Fibroblast of upper back skin (primary cell): ENCODE measurements at places on chromosomes 16 and 17.

DNA sequence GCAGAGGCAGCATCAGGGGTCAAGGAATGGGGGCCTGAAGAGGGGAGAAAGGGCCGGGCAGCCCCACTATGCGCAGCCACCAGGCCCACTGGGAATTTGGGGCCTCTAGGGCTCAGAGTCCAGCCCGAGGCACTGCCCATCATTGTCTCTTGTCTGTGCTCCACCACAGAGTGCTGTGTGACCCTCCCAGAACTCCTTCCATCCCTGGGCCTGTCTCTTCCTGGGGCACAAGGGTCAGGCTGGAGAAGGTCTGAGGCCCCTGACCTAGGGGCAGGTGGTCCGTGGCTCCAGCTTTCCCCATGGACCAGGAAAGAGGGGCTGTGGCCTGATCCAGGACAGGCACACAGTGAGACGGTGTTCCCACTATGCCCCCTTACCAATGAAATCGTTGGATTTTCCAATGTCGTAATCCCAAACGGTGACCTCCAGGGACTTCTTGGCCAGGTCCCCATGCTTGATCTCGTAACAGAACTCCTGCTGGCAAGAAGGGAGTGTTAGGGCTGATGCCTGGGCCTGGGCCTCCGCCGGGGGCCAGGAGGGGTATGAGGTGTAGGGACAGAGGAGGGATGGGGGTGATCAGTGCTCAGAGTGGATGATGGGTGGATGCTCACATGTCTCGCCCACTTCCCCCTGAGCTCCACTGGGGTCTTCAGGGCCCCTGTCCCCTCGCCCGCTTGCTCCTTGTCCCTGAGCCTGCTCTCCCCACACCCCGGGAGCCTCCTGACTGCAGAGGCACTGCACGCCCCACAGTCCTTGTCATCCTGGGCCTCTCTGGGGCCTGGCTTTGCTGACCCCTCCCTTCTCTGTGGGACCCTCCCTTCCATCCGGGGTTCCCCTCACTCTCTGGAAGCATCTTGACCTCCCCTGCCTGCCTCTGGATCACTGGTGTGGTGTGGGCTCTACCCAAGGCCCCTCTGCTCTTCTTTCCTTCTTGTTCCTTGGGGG is 10.7 kb downstream of the SCGB1C2 start:
- DNase-seq, result no peak

DNA sequence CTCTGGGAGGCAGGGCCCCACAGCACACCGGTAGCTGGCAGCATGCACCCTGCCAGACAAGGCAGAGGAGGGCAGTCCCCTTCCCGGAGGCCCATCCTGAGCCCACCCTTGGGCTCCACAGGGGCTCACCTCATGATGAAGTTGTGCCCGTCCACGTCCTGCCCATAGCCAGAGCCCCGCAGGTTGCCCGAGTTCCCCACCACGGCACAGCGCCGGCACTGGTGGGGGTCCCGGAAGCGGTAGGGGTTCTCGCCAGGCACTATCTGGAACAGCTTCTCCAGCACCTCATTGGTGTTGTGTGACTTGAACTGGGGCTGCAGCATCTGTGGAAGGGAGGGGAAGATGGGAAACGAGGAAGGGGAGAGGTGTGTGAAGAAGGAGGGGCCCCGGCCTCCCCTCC is 44.0 kb downstream of the ST3GAL2 start:
- DNase-seq, result no peak

- DNase-seq, result peak; percentile 15
Measured at GRCh38 chr16:84247844-84248243, 8.0 kb upstream of the KCNG4 start.

DNA sequence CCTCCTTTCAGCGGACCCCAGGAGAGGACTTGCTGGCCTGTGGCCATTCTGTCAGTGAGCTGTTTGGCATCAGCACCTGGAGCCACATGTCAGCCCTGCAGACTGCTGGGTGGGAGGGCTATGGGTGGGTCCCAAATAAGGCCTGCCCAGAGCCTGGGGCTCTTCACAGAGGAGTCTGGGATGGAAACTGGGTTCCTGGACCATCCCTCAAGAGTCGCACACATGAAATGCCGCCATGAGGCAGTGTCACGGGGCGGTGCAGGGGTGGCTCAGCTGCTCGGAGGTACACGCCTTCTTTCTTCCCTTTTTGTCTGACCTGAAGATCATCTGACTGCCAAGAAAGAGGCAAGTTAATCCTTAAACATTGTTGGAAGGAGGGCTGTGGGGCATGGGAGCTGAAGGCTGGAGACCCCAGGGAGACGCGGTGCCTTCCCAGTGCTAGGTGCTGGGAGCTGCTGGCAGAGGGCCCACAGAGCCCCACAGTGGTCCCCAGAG is 14.8 kb downstream of the MPRIP start:
- DNase-seq, result no peak

- no peak for DNase-seq
Measured at GRCh38 chr16:73166947-73167550, 119.1 kb upstream of the ZFHX3 start.

DNA sequence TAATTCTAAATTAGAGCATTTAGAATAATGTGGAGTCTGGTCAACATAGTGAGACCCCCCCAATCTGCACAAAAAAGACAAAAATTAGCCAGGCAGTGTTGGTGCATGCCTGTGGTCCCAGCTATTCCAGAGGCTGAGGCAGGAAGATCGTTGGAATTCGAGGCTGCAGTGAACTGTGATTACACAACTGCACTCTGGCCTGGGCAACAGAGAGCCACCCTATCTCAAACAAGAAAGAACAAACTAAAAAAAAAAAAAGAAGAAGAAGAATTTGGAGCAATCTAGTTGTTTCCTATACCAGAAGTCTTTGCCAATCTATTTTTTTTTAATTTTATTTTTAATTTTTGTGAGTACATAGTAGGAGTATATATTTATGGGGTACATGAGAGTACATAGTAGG is 6.0 kb downstream of the CETP start:
- peak; percentile 50 for DNase-seq

DNA sequence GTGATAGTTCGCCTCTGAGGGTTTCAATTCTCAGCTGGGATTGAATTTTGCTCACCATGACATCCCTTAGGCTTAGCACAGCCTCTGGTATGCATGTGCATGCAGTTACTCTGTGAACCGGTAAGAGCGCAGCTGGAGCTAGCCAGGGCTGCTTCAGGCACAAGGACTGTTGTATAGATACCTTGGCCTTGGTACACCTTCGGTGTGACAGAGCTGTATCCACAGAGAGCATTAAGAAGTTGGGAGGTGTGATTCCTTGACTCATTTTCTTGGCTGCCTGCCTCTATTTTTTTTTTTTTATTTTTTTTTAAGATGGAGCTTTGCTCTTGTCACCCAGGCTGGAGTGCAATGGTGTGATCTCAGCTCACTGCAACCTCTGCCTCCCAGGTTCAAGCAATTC is 2.2 kb upstream of the NUTF2 start:
- peak; percentile 29 for DNase-seq

GRCh38 chr17:45353043-45353442 is 36.2 kb upstream of the MAP3K14 start:
- no peak for DNase-seq

DNA sequence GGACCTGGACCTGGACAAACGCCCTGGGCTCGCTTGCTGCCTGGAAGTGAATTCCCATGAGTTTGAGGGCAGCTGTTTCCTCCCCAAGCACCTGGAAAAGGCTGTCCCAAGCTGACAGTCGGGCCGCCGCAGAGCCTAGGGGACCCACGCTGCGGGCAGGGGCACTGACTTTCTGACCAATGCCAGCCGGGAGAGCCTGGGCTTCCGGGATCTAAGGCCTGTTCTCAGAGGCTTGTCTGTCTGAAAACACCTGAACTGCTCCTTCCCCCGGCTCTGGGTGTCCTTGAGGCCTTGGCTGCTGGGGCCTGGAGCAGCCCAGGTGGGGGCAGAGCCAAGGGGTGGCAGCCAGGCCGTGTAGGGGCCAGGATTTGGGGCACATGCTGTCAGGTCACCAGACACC is 72.6 kb downstream of the LMF1 start:
- no peak for DNase-seq

DNA sequence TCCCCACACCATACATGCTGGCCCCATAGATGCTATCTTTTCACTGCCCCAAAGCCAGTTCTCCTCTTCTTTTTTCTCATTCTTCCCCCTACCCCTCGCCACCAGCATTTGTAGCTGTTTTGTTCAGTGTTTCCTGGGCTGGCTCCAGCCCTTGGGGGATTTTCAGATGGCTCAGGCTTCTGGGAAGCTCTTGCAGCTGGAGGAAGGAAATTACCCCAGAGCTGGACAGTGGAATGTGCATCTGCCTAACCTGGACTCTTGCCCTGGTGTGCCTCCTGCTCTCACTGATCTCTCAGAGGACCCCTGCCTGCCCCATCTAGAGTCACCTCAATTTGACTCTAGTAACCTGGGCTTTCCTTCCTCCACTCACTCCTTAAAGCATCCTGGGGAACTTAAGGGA is 82.8 kb downstream of the MYH13 start:
- DNase-seq, result peak; percentile 64

DNA sequence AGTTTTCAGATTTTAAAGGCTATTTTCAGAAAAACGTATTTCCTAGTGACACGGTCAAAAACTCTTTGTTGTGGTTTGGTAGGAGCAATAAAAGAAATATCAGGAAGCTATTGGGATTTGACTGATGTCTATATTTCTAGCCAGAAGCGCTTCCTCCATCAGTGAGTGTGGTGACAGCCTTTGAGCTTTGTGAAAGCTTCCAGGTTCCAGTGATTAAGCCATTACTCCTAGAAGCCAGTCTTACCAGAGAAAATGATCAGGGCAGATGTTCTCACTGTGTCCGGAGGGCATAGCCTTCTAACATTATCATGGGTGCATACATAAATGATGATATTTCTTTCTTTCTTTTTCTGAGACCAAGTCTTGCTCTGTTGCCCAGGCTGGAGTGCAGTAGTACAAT is 39.6 kb downstream of the MAP2K6 start:
- no peak for DNase-seq

GRCh38 chr16:24701521-24701951 is 27.9 kb upstream of the TNRC6A start:
- peak; percentile 83 for DNase-seq

- peak; percentile 13 for DNase-seq
Measured at GRCh38 chr17:38560503-38561318, 45.0 kb downstream of the SRCIN1 start.

DNA sequence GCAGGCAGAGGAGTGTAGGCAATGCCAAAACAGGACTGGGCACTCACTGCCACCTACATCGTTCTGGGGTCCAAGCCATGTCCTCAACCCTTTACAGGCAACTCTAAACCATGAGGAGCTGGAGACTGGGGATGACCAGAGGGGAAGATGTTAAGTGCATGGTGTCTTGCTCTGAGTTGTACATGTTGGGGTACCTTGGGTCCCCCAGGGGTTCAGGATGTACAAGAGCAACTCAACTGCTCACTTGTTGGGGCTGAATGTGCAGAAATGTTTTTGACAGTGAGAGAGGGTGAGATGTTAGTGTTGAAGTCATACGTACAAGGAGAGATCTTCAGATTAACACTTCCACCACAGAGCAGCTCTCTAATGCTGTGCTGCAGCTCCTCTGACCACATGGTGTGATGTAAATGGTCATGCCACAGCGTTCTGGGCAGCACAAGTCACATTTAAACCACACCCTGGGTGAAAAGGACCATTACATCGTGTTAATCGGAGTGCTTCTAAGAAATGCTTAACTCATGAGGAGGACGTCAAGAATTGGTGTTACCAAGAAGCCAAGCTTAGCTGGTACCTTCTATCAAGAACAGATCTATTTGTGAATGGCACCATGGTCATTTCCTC is 2.4 kb downstream of the CCL18 start:
- no peak for DNase-seq
